Stimulated activated CD4-positive, alpha-beta T cell treated with anti-CD3 and anti-CD28 coated beads, TNF-alpha, amount 100 ng/mL, for 48 hours (primary cell): ENCODE measurements at places on chromosomes 5 and 9.

- DNase-seq = no peak
Observed at GRCh38 chr5:11655681-11656080, 248.6 kb downstream of the CTNND2 start.

- DNase-seq = no peak
Observed at GRCh38 chr5:142821733-142822487, 51.7 kb downstream of the ARHGAP26 start.

DNA sequence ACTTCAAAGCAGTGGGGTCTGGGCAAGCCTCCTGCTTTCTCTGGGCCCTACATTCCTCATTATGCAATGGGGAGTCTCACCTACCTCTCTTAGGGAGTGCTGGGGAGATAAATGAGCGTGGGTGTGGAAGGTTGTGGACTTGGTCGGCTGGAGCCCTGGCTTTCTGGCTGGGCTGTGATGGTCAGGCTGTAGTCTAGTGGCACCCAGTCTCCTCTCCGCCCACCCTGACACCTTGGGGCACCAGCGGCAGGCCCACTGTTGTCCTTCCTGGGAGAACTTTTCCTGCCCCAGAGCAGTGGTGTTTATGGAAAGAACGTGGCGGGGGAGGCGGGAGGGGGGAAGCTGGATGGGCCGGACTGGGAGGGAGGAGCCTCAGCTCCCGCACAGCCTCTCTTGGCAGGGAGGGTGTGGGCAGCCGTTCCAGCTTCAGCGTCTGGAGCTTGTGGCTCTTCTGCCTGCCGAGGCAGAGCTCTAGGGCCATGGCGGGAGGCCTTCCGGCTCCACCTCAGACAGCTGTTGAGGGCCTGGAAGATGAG lies 4.1 kb downstream of the PTGS1 start:
- DNase-seq = no peak

DNA sequence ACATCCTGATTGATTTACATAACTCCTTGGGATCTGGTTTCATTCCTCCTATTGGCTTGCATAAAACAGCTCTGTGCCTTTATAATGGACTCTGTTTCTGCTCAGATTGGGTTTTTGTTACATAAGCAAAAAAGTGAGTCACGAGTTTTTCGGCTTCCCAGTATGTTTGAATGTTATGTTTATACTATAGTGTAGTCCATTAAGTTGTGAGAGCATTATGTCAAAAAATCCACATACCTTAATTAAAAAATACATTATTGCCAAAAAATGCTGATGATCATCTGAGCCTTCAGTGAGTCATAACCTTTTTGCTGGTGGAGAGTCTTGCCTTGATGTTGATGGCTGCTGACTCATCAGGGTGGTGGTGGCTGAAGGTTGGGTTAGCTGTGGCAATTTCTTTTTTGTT lies 144.6 kb downstream of the CCDC171 start:
- DNase-seq = no peak

DNA sequence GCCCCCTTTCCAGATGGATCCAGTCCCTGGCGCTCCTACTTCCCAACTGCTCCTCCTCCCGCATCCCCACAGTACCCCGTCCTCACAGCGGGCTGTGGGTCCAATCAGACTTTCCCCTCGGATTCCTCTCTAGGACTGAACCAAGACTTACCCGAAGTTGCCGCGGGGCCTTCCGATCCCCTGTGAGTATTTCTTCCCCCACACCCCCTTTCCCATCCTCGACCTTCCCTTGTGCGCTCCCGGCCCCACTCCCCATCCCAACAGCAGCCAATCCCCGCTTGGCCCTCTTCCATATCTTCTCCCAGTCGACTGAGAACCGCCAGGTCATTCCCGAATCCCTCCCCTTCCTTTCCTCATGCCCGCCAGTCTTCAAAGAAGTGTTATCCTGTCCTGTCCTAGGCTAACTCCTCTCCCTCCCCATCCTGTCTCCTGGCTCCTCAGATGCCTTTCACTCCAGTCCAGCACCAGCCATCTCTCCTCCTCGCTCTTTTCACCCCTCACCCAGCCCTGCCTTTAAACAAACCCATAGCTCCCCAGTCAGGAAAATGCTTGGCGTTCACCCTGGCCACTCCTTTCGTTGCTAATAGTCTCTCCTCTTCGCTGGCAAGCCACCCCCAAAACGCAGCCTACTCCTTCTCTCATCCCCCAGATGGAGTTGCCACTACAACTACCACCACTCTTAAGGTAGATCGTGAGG lies 646 bp downstream of the SWI5 start:
- DNase-seq = no peak

- no peak for DNase-seq
Observed at GRCh38 chr9:69483886-69484422, 158.9 kb downstream of the ENTREP1 start.

GRCh38 chr9:75019654-75020053 lies 8.4 kb downstream of the CARNMT1 start:
- no peak for DNase-seq

DNA sequence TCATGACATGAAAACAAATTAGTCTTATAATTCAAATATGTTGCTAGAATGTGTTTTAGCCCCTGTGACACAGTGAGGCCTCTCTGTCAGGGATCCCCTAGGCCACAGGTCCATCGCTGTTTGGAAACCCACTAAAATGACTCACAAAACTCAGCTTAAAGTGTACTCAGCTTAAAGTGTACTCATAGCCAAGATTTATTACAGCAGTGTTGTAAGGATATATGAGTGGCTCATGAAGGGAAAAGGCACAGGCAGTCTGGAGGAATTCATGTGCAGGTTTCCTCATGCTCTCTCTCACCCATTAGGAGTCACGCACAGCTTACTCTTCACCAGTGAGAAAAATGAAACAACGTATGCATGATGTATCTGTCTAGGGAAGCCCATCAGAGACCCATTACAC lies 24.4 kb upstream of the TGFBI start:
- DNase-seq = no peak

GRCh38 chr5:77308154-77308960 lies 97.9 kb downstream of the PDE8B start:
- DNase-seq = no peak

- no peak for DNase-seq
Observed at GRCh38 chr5:107835096-107835495, 164.4 kb upstream of the EFNA5 start.

DNA sequence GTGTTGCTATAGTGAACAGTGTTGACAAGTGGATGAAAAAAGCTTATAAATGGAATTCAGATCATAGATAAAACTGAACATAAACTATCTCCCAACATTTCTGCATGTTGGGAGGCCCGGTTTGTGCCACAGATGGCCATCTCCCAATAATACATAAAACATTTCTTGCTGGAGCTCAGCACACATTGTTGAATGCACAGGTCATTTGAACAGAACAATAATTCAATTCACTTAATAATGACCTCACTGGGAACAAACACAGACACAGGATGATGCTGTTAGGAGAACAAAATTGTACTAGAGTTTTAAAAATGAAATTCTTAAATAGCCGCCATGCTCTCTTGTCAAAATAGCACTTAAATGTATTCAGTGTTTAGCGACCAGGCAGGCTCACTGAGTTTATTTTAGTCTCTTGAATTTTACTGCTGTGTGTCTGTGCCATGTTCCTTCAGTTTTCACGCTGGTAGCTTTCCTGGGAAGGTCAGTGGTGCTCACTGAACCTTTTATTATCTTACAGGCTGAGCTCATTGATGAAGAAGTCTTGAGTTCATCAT lies 85.0 kb upstream of the SSBP2 start:
- no peak for DNase-seq

- DNase-seq = no peak
Observed at GRCh38 chr9:76302947-76303550, 91.2 kb downstream of the RFK start.

DNA sequence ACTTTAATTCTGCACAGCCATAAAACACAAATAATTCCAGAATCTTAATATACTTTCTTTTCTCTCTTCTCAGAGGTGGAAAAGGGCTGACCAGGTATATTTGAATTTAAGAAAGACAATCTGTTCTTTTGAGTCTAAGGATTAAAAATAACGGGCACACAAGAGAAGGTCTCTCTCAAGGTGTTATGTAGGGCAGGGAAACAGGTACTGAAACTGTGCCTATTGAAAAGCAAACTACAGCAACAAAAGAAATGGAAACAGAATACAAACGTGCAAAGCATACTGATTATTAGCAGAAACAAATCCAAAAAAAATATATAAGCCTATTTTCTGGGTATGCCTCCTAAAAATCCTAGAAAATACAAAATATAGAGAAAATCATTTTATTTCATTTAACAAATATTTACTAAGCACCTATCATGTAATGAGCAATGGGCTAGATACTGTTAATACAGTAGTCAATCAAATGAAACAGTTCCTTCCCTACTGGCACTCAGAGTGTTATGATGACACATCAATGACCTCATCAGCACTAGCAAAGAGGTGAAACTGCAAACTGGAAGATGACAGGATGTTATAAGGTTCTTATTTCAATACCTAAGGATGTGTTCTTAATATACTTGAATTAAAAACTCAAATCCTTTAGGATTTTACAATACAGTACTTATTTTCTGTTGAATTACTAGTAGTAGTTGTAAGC lies 87.7 kb downstream of the AUH start:
- no peak for DNase-seq

DNA sequence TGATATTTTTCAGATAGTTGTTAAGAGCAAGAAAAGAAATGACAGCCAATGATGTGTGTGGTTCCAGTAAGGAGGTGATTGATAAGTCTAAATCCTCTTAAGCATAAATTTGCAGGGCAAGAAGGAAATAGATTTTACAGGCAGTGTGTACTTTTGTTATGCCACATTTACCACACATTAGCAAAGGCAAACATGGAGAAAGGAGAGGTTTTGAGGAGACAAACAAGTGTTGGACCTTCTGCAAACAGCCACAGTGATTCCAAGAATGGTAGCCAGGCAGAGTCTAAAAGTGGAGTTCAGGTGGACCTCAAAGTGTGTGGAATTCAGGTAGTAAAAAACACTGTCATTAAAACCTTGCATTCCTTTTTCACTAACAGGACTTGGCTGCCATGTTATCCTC lies 295.9 kb upstream of the ITGA1 start:
- no peak for DNase-seq

GRCh38 chr5:126070481-126070880 lies 352.7 kb upstream of the GRAMD2B start:
- DNase-seq = no peak

DNA sequence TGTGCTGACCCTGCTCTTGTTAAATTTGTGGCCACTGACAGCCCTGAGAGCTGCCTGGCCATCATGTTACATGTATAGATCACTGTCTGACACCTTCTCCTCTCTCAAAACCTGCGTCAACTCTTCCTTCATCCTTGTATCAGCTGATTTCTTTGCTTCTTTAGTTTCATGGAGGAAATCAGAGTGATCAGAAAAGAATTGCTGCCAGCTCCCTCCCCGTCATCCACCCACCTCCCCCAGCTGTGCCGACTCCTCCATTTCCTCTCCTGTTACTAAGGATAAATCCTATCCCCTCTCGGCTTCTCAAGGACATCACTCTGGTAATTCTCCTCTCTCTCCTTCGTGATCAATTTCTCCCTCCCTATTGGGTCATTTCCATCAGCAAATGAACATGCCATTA lies 108.9 kb downstream of the ICE1 start:
- no peak for DNase-seq

DNA sequence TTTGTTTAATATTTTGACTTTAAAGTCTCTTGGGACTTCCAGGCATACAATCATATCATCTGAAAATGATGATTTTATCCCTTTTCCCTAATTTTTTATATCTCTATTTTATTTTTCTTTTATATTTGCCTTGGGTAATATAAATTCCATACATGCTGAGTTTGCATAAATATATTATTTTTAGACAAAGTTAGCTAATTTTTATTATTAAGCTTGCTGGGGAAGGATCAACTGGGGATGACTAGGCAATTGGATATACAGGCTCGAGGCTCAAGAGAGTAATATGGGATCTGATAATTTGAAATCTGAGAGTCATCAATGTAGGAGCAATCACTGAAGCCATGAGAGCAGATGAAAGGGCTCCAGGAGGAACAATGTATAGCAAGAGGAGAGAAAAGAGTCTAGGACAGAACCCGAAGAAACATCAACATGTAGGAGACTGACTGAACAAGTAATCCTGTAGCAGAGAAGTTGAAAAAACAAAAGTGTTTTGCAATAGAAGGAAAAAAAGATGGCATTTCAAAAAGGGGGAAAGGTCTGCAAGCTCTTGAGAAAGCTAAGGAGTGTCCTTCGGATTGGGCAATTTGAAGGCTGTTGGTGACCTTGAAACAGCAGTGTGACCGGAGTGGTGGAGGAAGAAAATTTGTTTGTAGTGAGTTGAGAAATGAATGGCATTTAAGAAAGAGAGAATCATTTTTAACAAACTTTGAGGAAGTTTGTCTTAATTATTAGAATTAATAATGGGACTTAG lies 17.0 kb upstream of the RHOBTB3 start:
- no peak for DNase-seq

- no peak for DNase-seq
Observed at GRCh38 chr5:142874540-142874939, 104.4 kb downstream of the ARHGAP26 start.

GRCh38 chr5:181107699-181108098 lies 23.3 kb downstream of the OR2V1 start:
- no peak for DNase-seq

DNA sequence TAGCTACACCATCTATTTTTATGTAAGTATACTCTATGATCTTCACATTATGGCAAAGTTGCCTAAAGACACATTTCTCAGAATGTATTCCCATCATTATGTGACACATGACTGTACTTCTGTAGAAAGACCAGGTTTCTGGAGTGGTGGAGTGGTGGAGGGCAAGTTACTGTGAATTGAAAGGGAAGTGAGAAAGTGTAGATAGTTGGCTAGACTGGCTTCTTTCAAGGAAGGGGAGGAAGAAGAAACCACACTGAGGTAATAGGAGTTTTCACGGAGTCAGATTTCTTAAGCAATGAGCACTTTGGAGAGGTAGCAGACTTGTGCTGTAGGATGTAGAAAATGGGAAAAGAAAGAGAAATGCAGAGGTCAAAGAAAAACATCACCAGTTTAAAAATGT lies 50.9 kb upstream of the EQTN start:
- no peak for DNase-seq

- DNase-seq = no peak
Observed at GRCh38 chr9:78967596-78968217, 604.1 kb upstream of the TLE4 start.

DNA sequence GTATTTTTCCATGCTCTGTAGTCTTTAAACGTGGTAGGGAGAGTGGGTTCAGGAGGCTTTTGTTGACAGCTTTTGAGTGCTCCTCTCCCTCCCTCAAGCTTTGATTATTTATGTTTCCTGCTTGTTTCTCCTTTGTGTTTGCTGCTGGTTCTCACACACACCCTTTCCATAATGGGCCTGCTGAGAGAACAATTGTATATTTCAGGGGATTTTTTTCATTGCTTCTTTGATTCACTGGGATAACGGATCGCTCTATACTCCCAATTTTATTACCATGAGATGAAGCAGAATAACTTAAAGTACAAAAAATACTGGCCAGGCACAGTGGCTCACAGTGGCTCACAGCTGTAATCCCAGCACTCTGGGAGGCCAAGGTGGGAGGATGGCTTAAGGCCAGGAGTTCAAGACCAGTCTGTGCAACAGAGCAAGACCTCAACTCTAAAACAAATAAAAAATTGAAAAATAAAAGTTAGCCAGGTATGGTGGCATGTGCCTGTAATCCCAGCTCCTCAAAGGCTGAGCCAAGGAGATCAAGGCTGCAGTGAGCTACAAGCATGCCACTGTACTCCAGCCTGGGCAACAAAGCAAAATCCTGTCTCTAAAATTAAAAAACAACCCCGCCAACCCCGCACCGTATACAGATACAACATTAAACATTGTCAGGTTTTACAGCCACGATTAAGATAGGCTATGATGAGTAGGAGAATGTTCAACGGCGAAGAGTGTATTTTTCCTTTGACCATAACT lies 66.9 kb downstream of the USP20 start:
- no peak for DNase-seq

- no peak for DNase-seq
Observed at GRCh38 chr9:82192211-82192610, 203.6 kb downstream of the SPATA31D1 start.

- no peak for DNase-seq
Observed at GRCh38 chr9:97855486-97855875, 2.5 kb downstream of the FOXE1 start.
